Stimulated activated CD4-positive, alpha-beta T cell treated with anti-CD3 and anti-CD28 coated beads, Interleukin-2, amount 100 ng/mL, for 24 hours (primary cell): ENCODE measurements at places on chromosomes 7 and 10.

DNA sequence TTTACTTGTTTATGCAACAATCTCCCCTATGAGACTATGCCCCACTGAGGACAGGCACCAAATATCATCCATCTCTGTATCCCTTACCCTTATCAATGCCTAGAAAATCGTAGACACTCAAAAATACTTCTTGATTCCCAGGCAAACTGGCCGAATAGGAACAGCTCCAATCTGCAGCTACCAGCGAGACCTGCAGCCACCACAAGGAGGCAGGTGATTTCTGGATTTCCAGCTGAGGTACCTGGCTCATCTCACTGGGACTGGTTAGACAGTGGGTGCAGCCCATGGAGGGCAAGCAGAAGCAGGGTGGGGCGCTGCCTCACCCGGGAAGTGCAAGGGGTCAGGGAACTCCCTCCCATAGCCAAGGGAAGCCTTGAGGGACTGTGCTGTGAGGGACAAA is 10.8 kb upstream of the PPP1R3C start:
- DNase-seq: no peak

DNA sequence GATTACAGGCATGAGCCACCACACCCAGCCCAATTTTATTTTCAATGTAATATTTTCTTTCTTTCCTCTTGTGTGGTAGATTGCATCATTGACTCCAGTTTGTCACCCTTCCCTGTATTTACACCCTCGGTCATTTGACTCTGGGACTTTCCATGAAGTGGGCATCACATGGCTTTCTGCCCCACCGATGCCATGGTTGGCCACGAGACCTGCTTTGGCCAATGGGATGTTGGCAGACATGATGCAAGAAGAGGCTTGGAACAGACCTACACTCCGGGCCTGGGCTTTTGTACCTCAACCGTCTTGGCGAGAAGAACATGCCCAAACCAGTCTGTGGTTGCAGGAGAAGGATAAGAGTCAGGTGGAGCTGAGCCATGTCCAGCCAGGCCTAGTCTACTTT is 38.8 kb upstream of the CACUL1 start:
- DNase-seq: no peak

- DNase-seq: peak; percentile 20
Measured at GRCh38 chr7:135512135-135512887, 2.4 kb upstream of the CNOT4 start.

DNA sequence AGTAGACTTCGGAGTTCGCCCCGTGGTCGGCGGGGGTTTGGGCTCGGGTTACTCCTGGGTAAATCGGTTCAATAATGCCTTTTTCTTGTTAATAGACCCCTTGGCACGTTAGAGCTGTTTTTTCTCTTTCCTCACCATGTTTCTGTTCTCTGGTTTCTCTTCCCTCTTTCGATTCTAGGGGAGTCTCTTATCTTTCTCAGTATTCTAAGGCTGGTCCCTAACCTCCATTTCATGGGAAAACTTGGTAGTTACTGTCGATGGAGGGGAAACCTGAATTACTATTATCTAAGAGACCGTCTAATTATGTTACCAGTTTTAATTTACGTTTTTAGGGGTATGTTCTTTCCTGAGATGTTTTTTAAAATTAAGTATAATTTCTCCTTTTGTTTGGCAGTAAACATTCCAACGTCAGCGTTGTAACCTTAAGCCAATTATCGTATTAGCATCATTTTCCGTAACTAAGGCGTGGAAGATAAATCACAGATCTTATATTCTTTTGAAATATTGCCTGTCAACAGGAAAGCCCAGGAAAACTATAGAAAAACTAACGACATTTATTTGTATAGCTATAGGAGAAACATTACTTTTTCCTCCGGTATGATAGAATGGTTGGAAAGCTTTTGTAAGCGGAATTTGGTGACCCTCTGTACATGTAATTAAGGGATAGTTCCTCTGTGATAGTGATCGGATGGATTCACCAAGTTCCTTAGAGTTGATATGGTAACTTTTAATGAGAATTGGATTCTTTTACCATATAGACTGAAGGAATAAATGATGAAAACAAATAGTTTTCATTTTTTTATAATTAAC is 847 bp downstream of the BTAF1 start:
- no peak for DNase-seq

DNA sequence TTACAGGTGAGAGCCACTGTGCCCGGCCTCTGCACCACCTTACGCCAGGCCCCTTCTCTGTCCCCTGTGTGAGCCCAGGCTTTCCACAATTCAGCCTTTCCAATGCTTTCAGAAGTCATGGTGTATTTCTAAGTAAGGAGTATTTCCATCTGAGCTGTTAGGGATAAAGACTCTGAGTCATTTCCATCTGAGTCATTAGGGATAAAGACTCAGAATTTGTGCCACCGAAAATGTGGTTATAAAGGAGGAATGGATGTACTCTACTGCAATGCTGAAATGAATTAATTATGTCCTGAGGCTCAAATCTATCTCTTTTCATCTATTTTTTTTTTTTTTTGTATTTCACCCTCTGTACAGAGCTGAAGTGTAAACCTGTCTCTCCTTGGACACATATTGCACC is 84.0 kb downstream of the GATA3 start:
- DNase-seq: no peak

DNA sequence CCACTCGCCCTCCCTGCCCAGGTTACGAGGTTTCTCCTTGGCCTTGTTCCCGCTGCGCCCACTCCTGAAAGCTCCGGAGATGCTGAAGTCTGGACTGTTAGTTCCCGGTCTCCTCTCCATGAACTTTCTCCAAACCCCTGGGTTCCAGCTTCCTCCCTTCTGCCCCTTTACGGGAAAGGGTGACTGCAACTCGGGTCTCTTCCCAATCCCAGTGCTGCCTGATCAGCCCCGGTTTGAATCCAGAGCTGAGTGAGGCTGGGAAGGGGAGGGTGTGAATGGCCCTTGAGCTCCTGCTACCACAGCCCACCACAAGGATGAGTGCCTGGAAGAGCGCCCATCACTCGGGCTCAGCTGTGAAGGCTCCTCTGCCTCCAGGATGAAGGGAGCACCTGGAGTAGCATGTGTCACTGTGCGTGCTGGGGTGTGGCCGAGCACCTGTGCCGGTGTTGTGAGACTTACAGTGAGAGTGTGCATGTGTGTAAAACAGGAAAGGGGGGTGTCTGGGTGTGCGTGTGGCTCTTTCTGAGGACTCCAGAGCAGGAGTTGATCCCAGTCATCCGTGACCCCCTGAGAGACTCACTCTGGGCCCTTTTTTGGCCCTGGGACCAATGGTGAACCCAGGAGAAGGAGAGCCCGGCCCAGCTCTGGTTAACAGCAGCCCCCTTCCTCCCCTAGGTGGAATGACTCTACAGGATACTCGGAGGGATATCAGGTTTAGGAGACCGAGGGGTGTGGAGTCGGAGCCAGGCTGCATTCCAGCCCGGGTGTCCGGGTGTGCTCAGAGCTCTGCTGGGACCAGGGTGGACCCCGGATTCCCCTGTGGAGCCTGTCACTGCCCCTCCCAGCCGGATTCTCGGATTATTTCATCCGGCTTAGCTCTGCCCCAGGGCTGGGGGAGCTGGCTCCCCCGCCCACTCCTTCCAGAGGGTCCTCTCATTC is 1.1 kb upstream of the ZNF467 start:
- no peak for DNase-seq

GRCh38 chr10:19466709-19467108 is 349.5 kb upstream of the PLXDC2 start:
- DNase-seq: no peak

DNA sequence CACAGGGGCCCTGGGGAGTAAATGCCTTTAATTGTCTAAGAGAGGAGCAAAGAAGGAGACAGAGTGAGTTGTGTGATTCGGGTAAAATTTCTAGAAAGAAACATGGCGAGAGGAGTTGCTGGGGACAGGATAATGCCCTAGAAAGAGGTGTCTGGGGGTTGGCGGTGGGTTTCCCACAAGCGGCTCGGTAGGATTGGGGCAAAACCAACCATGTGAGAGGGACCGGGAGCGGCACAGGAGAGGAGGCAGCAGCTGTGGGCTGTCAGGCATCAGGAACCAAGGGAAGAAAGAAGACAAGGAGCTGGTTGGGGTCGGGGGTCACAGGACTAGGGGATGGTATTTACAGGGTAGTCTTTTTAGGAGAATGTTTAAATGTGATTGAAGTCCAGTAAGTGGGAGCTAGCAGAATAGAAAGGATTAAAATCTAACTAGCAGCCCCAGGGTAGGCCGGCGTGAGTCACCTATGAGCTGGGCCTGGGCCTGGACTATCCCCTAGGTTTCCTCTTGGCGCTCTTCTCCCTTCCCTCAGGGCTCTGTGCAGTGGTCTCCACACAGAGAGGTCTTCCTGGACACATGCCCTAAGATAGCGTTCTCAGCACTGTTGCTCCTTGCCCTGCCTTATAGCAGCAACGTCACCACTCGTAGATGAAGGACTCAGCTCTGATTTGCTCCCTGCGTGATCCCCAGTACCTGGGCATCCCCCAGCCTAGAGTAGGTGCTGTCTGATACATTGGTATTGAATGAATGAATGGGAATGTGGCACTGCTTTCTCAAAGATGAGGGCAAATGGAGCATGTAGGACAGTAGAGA is 32.6 kb downstream of the IKZF1 start:
- DNase-seq: no peak

DNA sequence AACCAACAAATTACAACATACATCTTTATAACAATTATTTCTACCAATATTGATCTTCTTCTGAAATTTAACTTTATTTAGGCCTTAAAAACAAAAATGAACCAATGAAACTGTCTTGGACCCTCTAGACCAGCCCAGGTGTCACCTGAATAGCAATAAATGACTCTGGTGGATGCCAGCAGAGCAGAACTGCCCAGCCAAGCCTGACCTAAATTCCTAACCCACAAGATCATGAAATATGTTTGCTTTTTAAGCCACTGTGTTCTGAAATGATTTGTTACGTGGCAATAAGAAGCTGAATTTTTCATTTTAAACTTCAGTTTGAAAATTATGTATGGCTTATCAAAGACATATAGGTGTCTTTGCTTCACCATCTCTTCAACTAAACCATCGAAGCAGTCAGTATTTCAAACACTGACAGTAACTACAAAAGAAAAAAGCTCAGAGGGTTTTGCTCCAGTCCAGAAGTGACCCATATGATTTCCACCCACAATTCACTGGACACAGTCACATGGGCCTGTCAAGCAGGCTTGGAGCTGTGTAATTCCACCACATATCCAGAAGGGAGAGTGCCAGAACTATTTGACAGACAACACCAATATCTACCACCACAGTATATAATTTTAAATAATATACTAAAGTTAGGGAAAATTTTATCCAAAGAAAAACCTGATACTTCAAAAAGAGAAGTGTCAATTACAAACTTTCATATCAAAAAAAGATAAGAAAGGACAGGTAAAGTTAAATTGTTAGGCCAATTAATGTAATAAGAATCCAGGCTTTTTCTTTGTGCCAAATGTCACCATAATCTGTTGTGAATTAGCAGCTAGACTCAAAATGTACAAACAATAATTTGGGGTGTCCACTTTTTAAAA is 94.5 kb downstream of the KMT2C start:
- no peak for DNase-seq

- DNase-seq: peak; percentile 65
Measured at GRCh38 chr10:58299580-58299979, 30.6 kb downstream of the CISD1 start.

GRCh38 chr10:24944512-24945255 is 7.7 kb downstream of the PRTFDC1 start:
- DNase-seq: no peak

- DNase-seq: no peak
Measured at GRCh38 chr7:8213381-8213780, 48.6 kb downstream of the ICA1 start.

DNA sequence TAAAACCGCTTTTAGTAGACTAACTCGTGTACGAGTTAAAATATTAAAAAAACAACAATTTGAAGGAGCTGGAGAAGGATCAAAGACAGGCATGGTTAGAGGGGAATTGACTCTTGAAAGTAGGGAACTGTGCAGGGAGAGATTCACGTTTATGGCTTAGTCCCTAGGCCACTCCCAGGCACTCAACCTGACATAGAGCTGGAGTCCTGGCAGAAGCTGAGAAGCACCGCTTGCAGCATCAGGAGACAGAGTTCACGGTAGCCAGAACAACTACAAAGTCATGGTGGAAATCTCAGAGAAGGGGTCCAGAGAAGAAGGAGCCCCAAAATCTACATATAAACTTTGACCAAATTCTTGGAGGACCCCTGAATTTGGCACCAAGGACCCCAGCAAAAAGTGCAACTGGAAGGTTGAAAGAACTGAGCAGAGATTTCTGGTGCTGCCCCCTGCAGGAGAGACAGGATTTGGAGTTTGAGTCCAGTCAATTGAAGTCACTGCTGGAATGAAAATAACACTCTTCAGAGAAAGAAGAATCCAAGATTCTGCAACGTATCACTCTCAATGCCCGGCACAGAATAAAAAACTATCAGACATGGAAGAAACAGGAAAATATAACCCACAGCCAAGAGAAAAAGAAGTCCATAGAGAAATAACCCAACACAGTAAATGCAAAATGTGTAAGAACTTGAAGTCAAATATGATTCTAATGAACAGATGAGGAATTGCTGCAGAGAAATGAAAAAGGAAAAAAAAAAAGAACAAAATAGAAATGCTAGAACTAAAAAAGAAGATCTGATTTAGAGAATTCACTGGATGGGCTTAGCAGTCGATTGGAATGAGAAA is 493.3 kb upstream of the PODXL start:
- DNase-seq: peak; percentile 26
